ENCODE measurements at places on chromosomes 2 and 18.

GRCh38 chr2:44635725-44636124, 274.0 kb downstream of the CAMKMT start:
- DNase-seq = no peak

DNA sequence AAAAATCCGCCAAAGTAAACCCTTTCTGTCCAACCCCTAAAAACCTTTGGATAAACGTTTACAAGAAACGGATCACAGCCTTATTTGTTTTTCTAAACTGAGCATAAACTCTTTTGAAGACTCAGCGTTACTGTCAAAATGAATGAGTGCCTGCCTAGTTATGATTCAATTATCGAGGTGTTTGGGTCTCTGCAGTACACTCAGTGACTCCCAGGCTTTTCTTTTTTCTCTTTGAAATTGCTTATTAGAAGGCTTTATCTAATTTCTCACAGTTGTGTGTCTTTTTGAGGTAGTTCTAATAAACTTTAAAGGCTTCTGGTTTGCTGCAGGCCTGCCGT, 663 bp downstream of the RHBDD1 start:
- DNase-seq = no peak

GRCh38 chr2:70561893-70562292, 8.3 kb upstream of the TGFA start:
- no peak for DNase-seq

DNA sequence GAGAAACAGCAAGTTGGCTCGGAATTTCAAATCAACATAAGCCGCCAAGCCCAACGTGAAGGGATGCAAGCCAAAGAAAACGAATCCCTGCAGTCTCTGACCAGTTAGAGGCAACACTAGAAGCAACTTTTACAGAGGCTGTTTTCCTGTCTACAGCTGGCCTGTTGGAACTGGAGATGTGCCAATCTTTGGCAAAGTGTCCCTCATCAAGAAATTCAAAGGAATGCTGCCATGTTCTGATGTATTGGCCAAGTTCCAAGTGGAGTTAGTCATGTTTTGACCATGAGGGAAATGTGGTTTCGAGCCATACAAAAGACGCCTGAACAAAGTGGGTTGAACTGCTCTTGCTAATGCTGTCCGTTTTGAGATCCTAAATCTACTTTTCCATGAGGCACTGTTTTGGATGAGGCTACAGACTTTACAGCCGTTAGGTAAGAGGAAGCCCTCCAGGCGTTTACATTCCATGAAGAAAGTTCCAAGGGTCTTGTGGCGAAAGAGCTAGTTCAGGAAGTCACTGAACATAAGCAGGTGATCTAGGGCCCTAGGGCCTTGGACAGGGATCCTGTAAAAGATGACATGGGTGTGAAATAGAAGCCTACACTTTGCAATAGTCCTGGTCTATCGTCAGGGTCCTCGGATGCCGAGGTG, 140.7 kb upstream of the PXDN start:
- DNase-seq = no peak

- no peak for DNase-seq
These were observed 215.2 kb downstream of the GULP1 start for GRCh38 chr2:188506843-188507242.

GRCh38 chr2:219142329-219142728, 18.3 kb downstream of the NHEJ1 start:
- no peak for DNase-seq

DNA sequence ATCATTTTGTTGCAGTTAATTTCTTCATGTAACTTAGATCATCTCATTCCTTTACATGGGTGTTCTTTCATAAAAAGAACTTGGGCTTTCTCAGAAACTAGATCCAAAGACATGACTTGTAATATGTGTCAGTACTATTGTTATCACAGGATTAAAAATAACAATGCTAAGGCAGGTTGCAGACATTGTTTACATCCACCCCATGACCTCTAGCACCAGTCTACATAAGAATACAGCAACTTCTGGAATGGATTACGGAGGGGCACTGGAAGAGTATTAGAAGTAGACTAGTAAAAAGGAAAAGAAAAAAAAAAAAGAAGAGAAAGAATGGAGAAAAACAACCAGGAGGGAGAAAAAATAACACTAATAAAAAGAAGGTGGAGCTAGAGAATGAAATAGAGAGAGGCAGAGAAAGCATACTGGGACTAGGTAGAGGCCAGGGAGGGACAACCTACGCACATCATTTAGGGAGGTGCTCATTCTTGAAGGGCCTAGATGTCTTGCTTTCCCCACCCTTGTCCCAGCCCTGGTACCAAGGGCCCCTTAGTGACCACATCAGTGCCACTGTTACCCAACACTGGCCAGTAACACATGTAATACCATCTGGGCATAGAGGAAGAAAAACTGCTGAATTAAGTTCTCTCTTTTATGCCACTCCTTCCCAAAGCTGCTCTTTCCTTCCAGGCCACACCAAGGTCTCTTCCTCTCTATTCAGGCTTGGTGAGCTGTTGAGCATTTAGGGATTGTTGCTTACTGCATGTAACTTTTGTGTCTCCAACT, 70.6 kb upstream of the KLF7 start:
- DNase-seq = no peak

GRCh38 chr2:83565181-83565580, 893.9 kb downstream of the SUCLG1 start:
- no peak for DNase-seq

DNA sequence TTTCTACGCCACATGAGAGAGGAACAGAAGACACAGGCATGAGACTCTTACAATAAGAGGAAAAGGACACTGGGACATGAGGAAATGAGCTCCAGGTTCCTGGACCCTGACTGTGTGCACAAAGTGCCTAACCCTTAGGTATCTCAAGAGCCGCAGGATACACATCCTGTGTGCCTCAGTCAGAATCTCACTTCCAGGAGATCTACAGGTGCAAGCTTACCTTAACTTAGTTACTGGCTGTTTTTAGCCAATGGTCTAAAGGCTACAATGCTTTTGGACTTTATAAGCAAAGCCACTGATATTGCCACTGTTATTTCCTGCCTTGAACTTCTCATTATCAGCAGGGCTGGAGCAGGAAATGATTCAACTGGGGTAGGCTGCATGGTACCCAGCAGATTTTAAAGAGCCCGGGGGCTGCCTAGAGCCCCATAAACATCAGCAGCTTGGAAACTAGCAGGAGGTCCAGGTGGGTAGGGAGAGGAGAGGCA, 254.4 kb downstream of the ZNF521 start:
- no peak for DNase-seq

DNA sequence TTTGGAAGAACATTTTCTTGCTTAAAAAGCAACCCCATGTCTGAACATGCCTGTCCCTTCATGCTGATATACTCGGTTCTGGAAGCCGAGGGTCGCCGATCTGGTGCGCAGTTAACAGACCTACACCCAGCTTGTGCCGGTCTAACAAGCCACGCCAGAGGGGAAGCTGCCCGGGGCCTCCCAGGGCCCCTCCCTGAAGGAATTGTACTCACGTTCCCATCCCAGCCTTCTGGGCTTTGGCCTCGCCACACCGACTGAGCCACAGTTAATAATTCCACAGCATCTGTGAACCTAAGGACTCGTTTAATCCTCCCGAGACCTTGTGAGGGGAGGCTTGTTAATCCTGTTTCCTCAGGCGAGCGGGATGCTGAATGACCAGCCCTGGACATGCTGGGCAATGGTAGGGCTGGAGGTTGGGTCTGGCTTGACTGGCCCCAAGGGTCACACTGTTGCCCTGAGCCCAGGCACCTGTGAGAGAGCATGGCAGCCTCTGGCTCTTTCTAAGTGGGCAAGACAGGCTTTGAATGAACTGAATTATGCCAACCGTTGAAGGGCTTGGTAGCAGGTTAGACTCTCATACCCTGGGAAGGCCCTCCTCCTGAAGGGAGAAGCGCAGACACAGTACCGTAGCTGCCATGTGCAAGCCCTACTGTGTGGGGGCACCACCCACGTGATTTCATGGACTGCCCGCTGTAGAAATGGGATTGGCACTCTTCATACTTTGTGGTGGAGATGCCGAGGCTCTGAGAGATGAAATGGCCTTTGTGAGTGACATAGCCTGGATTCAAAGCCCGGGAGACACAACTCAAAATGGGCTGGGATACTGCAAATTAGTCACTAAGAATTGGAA, 27.9 kb upstream of the ODC1 start:
- no peak for DNase-seq

GRCh38 chr2:6923319-6923718, 6.1 kb downstream of the RNF144A start:
- no peak for DNase-seq

DNA sequence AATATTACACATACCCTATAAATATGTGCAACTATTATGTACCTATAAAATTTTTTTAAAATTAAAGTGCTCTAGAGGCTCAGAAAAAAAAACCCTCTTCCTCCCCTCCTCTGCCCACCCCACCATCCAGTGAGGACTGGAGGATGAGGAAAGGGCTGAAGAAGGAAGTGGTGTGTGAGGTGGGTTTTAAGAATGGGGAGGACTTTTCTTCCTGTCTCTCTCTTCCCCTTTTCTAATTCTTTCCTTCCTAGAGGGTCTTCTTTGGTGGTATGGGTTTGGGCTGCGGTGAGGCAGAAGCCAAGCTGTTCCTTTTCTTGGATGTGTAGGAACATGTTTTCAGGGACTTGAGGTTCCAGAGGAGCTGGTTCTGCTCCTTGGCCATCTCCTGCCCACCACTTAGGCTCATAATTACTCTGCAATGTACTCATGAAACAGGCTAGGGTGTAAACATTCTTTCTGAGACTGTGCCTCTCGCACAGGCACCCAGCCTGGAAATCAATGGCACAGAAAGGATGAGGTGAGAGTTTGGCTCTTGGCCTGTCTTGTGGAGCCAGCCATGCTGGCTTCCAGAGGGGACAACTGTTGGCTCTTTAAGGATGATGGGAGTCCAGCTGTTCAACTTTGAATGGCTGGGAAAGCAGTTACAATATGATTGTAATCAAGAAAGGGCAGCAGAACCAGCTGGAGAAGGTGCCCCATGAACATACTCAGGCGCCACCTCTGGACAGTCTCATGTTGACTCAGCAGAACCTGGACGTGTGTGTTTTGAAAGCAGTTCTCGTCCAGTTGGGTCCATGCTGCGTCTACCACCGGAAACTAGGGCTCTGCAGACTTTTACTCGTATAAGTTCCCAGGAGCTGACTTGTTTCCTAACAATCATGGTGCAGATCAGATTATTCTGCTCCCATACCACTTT, 38.3 kb downstream of the IL1RL2 start:
- DNase-seq = peak; percentile 47

GRCh38 chr2:9063023-9063606, 59.6 kb upstream of the MBOAT2 start:
- DNase-seq = no peak

DNA sequence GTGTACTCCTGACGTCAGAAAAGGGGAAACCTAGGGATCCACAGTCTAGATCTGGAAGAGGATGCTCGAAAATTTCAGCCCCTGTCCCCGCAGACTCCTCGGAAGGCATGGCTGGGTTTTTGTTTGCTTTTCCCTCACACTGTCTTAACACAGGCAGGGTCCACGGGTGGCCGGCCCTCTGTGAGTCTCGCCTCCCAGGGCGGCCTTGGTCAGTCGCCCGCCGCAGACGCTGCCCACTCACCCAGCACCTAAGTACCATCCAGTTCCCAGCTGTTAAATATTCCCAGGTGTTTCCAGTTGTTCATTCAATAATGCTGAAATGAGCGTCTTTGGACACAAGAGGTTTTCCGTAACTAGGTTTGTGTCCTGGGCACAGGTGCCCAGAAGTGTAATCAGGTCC, 193.2 kb downstream of the TWIST2 start:
- no peak for DNase-seq

DNA sequence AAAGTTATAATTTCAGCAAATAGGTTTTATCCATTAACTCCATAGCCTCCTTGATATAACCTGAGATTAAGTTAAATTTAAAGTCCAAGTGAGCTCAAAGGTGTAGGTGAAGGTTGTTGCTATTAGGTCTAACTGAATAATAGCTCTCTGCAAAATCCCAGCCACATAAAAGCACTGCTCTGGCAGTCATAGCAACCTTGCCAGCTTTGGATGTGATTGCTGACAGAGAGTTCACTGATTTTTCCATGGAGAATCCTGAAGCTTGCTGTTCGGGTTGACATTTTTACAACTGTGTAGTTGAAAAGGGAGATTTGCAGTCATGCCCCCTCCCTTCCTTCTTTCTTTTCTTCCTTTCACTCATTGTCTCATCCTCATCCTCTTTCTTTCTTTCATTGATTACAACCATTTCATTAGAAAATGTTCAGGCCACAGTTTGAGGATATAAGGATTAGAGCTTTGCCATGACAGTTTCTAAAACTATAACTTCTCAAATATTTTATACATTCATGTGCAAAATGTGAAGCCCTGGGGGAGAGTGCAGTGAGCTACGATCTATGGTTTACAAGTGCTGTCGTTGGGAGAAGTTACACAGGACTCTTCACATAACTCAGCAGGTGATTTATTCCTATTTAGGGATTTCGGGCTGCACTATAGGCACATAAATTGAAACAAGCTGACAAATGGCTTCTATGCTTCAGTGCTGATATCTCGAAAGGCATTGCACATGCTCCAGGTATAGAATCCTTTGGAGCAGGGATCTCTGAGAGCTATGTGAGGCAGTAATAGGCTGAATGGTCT, 193.8 kb downstream of the LRRTM4 start:
- DNase-seq = no peak

DNA sequence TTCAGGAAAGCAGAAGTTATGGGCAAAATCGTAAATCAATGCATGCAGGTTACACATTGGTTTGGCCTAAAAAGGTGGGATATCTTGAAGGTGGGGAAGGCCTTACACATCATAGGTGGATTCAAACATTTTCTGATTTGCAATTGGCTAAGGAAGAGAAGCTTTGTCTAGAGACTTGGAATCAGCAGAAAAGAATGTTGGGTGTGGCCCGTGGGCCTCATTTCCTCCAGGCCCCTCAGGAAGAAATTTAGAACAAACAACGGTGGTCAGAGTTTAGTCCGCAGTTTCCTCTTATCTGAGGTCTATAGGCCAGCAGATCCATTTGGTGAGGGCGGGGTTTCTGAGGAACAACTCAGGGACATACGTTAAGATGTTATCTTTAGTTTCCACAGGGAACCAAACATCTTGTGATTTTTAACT, 50.9 kb upstream of the AFF3 start:
- no peak for DNase-seq

DNA sequence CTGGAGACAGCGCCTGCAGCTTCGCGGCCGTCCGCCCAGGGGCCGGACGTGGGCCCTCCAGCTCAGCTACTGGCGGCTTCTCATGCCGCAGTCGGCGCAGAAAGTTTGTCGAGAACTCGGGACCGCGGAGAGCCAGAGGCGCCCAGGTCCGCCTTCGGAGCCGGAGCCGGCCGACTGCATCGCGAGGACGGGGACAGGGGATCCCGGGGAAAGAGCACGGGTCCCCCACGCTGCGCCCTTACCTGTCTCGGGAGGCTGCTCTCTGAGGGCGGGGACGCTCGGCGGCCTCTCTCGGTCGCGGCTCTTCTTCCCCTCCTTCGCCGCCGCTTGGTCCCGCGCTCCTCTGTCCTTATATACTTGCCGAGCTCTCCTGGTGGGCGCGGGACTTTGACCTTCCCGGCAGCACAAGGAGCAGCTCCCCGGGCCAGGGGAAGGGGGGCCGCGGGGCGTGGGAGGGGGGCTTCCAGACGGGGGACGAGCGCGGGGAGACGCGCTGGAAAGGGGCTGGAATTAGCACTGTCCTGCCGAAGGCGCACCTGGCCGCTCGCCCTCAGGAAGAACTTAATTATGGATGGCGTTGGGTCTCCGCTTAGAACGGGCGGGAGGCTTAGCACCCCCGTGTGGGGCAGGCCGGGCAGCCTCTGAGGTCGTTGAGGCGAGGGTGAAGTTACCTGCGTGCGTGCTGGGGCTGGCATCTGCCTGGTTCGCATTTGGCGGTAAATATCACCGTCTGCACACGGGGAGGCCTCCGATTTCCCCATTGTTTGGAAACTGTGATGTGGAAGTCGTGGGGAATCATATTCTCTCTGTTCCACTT, at the start of gene POMC:
POMC (minus strand) TSS at position 325 of the 817 bp plus-strand sequence. CDS start 3,808 bp downstream, outside the sequence.
- DNase-seq = peak; percentile 26

- no peak for DNase-seq
These were observed 44.1 kb upstream of the TTC39C start for GRCh38 chr18:23970161-23971096.

GRCh38 chr2:224466304-224466895, 64.5 kb upstream of the FAM124B start:
- DNase-seq = no peak

All from Kasumi-1 (cell line).